ENCODE measurements at places on chromosomes 12 and 14.
A peak's percentile ranks its signal among the peaks of the same experiment; 100 is the strongest.

DNA sequence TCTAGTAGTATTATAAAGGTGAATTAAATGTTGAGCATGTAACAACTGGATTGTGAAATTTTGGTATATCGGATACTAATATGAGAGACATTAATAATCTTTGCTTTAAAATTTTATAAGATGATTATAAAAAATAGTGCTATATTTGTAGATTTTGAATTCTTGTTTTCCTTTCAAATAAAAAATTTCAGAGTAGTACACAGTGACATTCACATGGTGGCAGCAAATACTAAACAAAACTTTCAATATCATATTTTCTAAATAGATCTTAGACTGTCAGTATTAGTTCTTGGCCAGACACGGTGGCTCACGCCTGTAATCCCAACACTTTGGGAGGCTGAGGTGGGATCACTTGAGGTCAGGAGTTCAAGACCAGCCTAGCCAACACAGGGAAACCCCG is 166.0 kb downstream of the NAV3 start:
- DNase-seq = no peak

DNA sequence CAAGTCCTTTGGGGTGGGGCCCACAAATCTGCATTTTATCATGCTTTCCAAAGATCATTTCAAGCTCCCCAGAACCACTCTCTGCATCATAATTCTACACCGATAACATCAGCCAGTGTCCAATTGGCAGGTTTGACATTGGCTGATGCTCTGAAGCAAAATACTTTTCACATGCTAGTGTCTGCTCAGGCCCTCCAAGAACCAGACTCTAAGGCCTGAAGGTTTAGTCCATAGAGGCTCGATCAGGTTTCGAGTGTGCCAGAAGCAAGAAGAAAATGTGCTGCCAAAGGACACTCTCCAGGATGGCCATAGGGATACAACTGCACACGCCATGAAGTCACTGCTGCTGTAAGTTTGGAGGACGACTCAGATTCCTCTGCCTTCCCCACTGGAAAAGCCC is 280.3 kb downstream of the KSR2 start:
- DNase-seq = no peak

GRCh38 chr14:92973261-92973797 is 50.4 kb downstream of the CHGA start:
- no peak for DNase-seq

GRCh38 chr12:102376181-102376747 is 104.1 kb downstream of the IGF1 start:
- DNase-seq = no peak

GRCh38 chr14:22422238-22422637 is 166.8 kb downstream of the DAD1 start:
- DNase-seq = no peak

GRCh38 chr12:59657266-59657665 is 61.4 kb downstream of the SLC16A7 start:
- no peak for DNase-seq

DNA sequence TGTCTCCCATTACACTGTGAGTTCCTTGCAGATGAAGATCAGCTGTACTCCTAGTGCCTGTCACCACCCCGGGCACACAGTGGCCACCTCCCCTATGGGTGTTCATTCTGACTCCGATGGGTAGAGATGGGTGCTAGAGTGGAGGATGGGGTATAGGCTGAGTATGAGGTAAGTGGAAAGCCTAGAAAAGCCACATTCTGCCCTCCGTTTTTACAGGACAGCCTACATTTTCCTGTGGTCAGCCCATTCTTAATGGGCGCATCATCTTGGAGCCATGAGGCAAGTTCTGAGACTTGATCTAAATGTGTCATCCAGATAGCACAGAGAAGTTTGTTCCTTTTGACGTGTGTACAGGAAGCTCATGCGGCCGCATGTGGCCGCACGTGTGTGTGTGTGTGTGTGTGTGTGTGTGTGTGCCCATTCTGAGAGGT is 166.7 kb upstream of the HIF1A start:
- no peak for DNase-seq

GRCh38 chr12:68620519-68621471 is 10.1 kb downstream of the RAP1B start:
- no peak for DNase-seq

- DNase-seq = no peak
These were observed 183.5 kb downstream of the NUAK1 start for GRCh38 chr12:105954951-105955931.

- no peak for DNase-seq
These were observed 39.9 kb upstream of the TMCC3 start for GRCh38 chr12:94690198-94690771.

GRCh38 chr12:15453613-15454012 is 131.3 kb downstream of the PTPRO start:
- DNase-seq = no peak

GRCh38 chr14:50003213-50004021 is 110.5 kb downstream of the ARF6 start:
- peak; percentile 27 for DNase-seq

DNA sequence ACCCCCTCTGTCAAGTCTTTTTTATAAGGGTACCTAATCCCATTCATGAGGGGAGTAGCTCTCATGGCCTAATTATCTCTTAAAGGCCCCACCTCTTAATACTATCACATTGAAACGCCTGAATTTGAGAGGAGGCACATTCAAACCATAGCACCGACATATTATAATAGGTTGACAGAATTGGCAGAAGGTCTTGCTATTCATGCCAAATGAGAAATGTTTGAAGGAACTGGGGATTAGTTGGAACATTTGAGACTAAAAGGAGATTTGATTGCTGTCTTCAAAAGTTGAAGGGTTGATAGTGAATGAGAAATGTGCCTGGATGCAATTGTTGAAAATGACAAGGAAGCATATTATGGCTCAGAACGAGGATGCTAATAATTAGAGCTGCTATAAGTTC is 331.1 kb downstream of the ATP23 start:
- DNase-seq = no peak

- no peak for DNase-seq
These were observed 17.8 kb downstream of the E2F7 start for GRCh38 chr12:77047341-77048109.

- no peak for DNase-seq
These were observed 84.9 kb downstream of the SRGAP1 start for GRCh38 chr12:63929426-63929825.

GRCh38 chr12:92503029-92503931 is 199.5 kb upstream of the PLEKHG7 start:
- no peak for DNase-seq

DNA sequence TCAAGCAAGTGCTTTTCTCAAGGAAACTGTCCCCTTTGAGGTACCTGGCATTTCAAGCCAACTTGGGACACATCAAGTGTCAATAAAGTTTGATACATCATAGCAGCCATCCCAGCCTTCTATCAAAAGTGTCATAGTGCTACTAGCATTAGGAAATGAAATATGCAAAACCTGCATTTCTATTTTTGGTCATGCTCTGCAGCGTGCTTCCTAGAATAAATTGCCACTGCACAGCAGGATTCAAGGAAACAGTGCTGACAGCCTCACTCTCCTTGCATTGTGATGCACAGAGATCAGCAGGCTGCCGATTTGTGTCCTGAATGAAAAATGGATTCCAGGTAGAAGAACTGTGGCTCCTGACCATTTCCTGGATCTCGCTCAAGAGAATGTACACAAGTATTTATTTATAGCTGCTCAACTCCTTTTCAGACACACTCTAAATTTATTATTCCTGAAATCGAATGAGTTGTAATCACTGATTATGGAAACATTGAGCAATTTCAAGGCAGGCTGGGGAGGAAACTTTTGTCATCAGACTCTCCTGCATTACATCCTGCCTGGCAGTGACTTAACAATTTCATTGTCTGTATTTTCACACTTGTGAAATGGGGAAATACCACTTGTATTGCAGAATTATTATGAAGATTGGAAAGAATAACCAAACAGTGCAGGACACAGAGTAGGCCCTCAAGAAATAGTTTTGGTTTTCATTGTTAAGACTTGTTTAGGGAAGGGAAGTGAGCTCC is 120.9 kb downstream of the SLC38A6 start:
- no peak for DNase-seq

GRCh38 chr12:111444925-111445725 is 39.4 kb downstream of the SH2B3 start:
- DNase-seq = peak; percentile 64

- DNase-seq = no peak
These were observed 14.9 kb downstream of the DTX1 start for GRCh38 chr12:113071135-113072112.

DNA sequence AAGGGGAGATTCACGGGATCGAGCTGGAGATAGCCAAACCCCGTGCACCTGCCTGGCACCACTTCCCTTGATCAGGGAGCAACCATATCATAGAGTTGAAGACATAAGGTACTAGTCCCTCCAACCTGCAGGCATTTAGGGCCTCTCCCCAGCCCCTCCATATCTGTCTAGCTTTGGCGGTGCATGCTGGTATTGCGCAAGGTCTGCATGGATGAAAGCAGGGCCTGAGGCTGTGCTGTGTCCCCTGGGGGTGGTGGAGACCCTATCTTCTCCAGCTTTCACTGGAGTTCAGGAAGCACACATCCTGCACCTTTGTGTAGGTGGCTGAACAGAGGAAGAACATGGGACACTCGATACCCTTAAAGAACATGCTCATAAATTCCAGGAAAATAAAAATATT is 46.9 kb downstream of the KCTD10 start:
- DNase-seq = no peak

DNA sequence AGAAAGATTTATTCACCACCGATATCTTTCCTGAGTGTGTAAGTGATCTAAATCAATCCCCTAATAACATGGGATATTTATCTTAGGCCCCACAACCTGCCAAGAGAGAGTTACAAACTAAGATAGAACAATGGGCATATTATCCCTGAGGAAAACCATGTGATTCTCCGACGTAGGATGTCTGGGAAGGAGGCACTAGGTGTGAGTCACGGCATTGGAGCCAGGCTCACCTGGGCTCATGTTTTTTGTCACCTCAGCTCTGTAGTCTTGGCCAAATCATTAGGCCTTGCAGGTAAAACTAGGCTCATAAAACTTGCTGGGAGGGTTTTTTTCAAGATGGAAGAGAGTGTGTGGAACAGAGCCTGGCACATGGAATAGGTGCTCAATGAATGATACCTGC is 129.7 kb upstream of the PLEKHG7 start:
- no peak for DNase-seq

- peak; percentile 72 for DNase-seq
These were observed 71.4 kb upstream of the GPR68 start for GRCh38 chr14:91315844-91316267.

DNA sequence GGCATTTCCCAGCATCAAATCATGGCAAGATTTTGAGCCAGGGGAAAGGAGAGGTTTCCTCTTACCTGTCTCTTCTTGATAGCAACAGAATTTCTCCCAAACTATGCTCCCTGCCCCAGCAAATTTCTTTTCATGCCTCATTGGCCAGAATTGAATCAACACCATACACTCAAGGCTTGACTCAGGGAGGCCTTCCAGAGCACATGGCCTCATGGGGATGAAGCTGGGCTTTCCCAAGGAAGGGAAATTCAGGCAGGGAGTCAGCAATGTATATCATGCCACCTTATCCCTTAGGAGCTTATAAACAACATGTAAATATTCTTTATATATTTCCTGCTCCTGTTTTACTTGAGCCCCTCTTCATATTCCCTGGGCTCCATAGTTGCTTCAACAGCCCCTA is 62.1 kb downstream of the ARF6 start:
- no peak for DNase-seq

- DNase-seq = no peak
These were observed 130.2 kb upstream of the RAP1B start for GRCh38 chr12:68480526-68480925.

DNA sequence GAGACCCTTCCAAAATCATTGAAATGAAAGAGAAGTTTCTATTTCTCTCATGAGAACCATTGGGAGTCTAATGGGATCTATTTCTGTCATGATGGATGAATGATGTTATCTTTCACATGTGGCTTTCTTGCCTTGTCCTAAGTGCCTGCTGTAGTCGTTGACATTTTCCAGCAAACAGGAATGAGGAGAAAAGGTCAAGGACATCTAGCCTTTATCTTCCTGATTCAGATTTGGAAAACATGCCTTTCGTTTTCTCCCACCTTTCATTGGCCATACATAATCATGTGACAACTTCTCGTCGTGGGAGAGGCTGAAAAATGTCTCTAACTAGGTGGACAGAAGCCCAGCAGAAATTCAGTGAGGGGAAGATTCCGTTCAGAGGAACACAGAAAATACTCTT is 94.5 kb downstream of the PCNX1 start:
- DNase-seq = no peak

- DNase-seq = no peak
These were observed 12.0 kb downstream of the ADSS1 start for GRCh38 chr14:104735830-104736642.

GRCh38 chr14:105272623-105273022 is 24.3 kb downstream of the BTBD6 start:
- no peak for DNase-seq

DNA sequence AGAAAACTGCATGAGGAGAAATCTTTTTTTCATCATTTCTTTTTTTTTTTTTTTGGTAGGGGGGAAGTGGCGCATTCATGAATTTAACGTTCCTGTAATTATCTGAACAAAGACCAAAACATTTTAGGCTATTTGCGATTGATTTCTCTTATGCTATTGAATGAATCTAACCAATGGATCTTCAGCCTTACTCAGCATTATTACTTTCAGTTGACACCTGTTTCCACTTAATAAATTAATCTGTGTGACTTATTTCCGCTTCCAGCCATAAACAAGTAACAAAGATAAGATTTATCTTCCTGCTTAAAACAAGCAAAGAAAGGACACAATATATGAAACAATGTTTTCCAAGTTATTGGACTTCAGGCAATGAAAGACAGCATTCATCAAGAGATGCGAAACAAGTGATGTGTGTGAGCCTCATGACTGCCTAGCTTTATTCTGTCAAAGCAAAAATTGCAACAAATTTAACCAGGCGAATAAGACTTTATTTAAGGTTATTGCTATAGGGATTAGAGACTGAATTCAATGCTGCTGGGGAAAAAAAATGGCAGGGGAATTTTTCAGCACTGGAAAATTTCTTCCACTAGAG is 1026.9 kb downstream of the LRFN5 start:
- DNase-seq = no peak

DNA sequence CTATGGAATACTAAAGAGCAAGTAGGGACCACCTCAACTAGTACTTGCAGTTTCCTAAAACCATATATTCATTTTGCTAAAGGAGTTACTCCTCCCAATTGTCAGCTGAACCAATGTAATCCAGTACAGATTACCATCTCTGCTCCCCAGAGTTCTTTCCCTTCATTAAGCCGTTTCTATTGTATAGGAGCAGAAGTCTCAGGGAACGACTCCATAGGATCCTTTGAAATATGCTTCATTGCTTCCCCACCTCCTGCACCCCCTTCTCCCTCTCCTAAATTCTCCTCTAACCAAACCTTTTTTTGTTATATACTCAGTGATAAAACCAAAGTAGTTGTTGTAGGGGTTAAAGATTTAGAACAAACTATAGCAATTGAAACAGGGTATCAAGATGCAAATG is 30.7 kb upstream of the LALBA start:
- no peak for DNase-seq
